ENCODE measurements at places on chromosomes 7 and 10.

DNA sequence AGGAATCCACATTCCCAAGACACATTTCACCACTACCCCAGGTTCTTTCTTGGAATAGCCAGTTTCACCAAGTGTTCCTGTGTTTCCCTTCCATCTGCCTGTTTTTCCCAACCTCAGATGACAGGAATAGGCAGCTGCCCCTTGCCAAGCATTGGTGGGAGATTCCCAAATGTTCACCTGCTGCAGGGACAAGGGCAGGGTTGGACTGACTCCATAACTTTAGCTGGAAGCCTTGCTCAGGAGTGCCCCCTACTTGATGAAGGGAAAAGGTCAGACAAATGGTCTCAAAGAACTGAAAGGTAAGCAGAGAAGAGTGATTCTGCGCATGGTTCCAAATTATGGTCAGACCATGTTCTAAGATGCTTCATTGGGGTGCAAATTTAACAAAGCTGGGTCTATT lies 45.1 kb upstream of the LYZL1 start:
- DNase-seq = no peak

GRCh38 chr7:116588225-116588624 lies 63.4 kb downstream of the CAV1 start:
- DNase-seq = peak; percentile 86

- DNase-seq = no peak
Observed at GRCh38 chr7:138825049-138825721, 27.2 kb upstream of the ATP6V0A4 start.

GRCh38 chr10:3499120-3499519 lies 285.9 kb downstream of the KLF6 start:
- no peak for DNase-seq

DNA sequence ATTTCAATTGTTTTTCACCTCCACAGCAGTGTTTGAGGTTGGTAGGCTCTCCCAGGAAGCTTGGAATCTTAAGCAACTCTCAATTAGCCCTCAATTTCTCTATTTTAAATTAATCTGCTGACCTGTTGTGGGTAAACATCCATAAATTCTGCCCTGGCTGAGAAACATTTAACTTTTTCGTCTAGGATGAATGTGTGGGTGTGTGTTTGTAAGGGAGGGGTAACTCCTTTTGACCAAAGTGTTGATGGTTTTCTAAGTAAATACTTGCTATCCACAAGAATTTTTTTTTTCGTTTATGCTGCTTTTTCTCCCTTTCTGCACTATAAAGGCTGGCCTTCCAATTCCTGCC lies 973 bp downstream of the PPP3CB start:
- peak; percentile 19 for DNase-seq

DNA sequence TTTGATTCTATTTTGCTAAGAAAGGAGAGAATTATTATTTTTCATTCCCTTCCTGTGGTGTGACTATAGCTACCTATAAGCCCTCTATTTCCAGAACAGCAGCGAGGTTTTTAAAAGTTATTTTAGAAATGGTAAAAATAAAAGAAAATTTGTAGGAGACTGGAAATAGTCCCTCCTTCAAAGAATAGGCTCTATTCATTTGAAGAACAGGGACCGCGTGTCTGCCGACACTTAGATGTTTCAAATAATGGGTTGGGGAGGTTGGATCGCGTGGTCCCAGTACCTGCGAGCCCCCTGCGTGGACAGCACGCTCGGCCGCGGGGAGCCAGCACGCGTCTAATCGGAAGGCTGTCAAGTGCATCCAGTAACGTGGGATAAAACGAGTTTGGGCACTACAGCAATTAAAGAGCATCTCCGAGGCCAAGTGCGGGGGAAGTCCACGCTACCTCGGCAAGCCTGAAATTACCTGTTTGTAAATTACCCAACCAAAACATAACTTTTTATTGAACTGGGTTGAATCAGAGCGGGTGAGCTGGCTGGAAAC lies 1.0 kb downstream of the CACNA2D1 start:
- no peak for DNase-seq

GRCh38 chr7:31260851-31261250 lies 79.7 kb downstream of the NEUROD6 start:
- DNase-seq = no peak

DNA sequence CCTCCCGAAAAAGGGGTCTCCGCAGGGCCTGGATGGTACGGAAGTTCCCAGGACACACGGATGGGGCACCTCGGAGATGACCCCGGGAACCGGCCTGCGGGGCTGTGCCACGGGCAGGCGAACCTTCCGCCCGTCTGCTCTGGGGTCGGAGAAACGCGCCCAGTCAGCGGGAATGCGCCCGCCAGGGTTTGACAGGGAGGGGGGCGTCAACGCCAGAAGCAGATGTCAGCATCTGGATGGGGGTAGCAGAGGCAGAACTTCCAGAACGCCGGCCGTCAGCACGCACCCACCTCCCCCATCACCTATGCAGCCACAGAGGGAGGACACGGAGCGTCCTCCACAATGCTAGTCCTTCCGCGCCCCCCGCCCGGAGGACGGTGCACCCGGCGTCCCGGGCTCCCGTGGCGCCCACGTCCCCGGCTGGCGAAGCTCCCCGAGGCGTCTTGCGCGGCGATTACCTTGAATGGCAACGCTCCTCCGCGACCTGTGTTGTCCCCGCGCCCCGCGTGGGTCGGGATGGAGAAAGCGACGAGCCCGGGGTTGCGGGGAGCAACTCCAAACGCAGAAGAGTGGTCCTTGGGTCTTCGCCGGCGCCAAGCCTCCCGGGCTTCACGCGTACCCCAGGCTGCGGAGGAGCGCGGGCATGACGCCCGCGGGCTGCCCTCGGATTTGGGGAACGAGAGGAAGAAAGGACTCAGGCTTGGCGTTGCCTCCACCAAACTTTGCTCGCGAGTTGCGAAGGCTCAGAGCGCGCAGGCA lies 561 bp downstream of the FGFR2 start:
- no peak for DNase-seq

DNA sequence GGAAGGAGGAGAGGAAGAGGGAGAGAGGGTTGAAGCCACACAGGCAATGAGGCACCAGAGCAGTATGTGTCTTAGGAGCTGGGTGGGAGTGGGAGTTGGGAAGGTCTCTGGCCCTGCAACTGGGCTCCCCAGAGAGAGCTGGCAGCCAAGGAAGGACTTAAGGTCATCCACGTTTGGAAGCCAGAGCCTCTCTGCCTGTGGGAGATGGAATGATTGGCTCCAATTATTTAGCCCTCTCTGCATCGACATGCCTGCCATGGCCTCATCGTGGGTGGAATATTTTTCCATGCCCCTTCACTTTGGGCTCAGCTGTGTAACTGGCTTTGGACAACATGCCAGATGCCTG lies 478.5 kb downstream of the RPS24 start:
- DNase-seq = no peak

- no peak for DNase-seq
Observed at GRCh38 chr10:42781893-42782445, 626 bp upstream of the BMS1 start.

- no peak for DNase-seq
Observed at GRCh38 chr10:78236416-78237015, 202.9 kb downstream of the RPS24 start.

DNA sequence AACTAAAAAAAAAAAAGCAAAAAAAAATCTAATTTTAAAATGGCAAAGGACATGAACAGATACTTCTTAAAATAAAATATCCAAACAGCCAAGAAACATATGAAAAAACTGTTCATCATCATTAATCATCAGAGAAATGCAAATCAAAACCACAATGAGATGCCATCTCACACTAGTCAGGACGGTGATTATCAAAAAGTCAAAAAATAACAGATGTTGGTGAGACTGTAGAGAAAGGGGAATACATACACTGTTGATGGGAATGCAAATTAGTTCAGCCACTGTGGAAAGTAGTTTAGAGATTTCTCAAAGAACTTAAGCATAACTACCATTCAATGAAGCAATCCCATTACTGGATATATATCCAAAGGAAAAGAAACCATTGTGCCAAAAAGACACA lies 30.2 kb downstream of the COBL start:
- no peak for DNase-seq

- no peak for DNase-seq
Observed at GRCh38 chr10:67140641-67141040, 214.8 kb downstream of the LRRTM3 start.

DNA sequence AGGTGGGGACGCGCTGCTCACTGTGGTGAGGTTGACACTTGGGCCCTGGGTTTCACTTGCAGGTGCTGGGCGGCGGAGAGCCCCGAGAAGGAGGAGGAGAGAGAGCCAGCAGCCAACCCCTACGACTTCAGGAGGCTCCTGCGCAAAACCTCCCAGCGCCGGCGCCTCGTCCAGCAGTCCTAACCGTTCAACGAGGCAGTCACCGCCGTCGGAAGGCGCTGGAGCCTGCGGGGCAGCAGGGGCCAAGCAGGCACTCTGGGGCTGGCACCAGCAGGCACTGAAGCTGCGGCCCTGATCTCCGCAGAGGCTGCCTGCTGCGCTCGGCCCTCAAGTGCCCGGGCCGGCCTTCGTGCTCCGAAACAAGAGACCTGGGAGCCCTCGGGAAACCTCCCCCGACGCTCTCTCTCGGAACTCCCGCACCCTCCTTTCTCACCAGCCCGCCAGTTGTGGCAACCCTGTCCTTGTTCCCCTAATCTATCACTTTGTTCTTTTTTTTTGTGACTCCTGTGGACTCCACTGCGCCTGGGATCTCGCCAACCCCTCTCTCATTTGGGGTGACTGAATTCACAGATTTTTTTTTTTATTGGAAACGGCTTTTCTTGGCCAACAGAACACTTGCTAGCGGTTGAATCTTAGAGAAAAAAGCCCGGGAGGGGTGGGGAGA lies 4.7 kb upstream of the GAD2 start:
- DNase-seq = no peak

DNA sequence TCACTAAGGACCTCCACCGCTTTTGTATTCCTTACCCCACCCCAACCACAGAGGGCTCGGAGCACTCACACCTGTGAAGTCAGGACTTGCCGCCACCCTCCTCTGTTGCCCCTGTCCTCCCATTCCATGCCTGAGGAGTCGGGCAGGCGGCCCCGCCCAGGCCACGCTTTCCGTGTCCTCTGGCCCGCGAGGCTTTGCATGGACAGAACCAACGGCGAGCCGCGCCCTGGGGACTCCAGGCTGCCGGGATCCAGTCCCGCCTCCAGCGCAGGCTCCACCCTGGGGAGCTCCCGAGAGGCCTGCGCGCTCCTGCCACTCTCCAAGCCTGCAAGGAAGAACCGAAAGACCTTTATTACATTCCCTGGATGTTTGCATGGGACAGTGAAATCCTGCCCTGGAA lies 366.4 kb upstream of the POM121L12 start:
- DNase-seq = no peak

DNA sequence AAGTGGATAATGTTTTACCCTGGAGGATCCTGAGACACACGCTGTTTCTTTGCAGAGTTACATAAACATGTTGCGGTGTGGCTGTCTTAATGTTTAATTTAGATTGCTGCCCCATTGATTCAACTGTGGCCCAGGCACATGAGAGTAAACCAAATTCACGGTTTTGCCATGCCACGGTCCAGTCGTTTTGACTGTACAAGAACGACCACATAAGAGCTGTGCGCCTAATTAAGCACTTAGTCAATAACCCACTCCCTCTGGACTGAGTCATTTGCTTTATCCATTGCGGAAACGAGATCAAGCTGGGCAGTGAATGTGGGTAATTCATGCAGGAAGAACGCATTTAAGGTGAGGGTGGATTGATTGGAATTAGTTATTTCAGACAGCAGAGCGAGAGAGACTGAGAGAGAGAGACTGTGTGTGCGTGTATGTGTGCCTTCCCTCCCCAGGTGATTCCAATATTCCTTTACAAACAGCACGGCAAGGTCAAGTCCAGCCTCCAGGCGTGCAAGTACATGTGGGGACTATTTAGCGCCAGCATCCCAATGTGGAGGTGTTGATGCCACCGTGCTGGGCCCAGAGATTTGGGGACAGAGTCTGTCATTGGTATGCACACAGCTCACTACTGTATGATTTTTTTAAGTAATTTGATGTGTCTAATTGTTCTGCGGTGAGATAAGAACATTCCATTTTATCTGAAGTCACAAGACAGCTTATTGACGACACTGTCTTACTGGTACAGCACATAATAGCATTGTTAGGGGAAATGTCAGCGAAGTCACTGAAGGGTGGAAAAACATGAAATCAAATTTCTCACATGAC lies 8.4 kb upstream of the TEX36 start:
- DNase-seq = no peak

- DNase-seq = no peak
Observed at GRCh38 chr10:11682851-11683250, 59.3 kb upstream of the ECHDC3 start.

DNA sequence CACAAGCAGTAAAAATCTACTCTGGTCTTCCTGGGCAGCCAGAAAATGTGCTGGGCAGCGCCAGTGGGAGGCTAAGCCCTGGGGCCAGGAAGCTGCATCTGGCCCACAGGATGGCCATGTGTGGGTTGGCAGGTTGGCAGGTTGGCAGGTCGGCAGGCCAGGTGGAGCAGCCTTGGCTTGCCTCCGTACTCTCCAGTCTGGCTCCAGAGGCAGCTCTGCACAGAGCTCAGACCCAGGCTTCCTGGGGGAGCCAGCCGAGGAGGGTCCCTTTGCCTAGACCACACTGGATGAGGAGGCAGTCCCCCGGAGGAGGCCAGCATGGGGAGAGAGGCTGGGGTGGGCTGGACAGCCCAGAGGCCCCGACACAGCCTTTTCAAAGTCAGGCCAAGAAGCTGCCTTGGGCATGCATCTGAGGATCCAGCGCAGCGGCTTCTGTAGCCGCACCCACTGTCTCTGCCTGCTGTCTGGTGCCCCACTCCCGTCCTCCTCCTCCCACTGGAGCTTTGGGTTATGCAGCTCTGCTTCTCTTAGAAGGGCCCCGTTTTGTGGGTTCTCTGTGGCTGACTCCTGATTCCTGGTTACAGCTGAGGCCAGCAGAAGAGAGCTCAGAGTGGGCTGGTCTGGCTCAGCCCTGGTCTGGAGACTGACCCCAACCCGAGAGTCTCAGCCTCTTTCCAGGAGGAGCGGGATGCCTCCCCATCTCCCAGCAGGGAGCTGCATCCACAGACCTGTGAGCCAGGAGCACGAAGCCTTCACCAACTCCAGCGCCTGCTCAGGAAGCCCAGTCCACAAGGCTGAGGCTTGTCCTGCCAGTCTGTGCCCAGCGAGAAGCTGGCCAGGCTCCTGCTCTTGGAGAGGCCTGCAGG lies 44.6 kb downstream of the CFAP46 start:
- no peak for DNase-seq

GRCh38 chr10:99917963-99918825 lies 91.6 kb downstream of the DNMBP start:
- no peak for DNase-seq

DNA sequence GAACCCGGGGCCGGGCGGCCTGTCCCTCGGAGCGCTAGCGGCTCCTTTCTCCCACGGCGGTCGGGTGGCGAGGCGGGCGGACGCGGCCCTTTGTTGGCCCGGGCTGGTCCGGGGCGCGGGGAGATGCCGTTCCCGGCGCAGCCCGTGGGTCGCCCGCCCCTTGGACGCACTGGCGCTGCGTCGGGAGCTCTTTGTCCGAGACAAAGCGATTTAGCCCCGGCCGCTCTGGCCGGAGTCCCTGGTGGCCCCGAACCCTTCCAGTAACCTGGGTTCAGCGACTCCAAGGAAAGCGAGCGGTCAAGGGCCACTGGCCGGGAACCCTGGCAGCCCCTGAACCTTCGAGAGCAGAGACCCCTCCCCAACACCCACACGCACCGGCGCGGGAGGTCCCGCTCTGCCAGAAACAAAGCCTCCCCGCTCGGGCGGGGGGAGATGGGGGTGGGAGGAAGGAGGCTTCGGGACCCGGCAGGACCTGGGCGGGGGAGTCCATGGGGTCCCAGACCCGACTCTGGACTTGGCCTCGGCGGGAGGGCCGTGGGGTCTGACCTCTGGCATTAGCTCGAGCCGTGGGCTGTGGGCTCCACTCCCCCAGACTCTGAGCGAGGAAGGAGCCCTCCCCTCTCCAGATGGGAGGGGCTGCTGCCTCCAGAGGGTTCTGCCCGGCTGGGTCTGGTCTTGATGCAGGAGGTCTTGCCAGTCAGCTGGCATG lies 836 bp downstream of the DPYSL4 start:
- no peak for DNase-seq

GRCh38 chr10:74705358-74705980 lies 120.9 kb upstream of the KAT6B start:
- DNase-seq = no peak

All from HCEC 1CT (cell line).